ENCODE measurements at places on chromosomes 16 and 17.

GRCh38 chr17:64596439-64596838 lies 65.7 kb downstream of the SMURF2 start:
- DNase-seq, result no peak

DNA sequence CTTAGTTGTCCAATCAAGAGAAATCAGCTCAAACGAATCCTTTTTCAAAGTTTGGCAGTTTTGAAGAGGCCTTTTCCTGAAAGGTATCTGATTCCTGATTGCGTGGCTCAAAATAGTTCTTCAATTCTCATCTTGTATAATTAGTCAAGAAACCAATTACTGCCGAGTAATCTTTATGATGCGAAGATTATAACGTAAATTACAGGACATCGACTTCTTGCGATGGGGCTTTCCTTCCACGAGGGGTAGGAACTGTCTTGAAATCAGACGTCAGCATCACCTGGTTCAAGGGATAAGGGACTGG lies 644 bp upstream of the ARL2BP start:
- no peak for DNase-seq

DNA sequence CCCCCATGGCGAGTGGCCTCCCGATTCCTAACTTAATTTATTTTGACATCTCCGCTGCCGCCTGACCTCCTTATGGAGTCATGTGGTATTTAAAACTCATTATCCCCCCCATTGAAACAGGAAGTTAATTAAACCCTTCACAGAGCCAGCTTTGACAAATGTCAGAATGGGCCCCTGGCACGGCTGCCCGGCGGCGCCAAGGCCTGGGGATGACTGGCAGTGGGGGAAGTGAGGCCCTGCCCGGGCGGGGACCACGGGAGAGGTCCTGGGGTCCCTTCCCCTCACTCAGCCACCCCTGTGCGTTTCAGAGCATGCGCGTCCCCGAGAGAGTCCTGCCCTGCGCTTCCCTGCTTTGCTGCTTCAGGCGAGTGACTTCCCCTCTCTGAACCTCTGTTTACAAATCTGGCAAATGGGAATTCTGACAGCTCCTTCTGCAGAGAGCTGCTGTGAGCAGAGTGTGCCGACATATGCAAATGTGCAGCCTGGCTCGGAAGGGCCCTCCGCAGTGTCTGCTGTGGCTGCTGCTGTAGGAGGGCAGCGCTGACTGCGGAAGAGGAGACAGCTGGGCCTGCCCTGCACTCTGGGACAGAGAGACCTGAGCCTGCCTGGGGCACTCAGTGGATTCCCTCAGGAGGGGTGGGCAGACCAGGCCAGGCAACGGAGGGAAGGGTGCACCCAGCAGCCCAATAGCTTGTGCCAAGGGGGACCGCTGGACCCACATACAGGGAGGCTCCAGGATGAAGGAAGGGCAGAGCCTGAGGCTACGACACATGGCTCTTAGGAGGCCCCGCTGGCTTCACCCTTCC lies 4.4 kb upstream of the ZFPM1 start:
- no peak for DNase-seq

GRCh38 chr16:84062734-84063640 lies 20.4 kb upstream of the SLC38A8 start:
- DNase-seq, result peak; percentile 93

DNA sequence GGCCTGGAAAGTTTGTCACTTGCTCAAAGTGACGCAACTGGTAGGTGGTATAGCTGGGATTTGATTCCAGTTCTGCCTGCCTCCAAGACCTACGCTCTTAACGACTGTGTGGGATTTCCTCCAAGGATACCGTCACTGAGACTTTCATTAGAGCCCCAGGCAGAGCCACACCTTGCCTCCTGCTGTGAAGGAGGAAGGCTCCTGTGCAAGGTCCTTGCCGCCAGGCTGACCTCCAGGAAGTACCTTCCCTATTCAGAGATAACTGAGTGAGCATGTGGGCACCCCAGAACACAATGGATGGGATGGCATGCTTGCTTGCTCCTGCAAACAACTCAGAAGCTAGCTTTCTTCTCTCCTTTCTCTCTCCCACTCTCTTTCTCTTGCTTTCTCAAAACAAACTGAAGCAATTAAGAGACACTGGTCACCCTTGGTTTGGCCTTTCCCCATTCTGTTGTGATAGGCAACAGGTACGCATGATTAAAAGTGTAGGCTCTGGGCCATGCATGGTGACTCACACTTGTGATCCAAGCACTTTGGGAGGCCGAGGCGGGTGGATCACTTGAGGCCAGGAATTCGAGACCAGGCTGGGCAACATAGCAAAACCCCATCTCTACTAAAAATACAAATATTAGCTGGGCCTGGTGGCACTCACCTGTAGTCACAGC lies 30.7 kb downstream of the CACNG3 start:
- DNase-seq, result no peak

DNA sequence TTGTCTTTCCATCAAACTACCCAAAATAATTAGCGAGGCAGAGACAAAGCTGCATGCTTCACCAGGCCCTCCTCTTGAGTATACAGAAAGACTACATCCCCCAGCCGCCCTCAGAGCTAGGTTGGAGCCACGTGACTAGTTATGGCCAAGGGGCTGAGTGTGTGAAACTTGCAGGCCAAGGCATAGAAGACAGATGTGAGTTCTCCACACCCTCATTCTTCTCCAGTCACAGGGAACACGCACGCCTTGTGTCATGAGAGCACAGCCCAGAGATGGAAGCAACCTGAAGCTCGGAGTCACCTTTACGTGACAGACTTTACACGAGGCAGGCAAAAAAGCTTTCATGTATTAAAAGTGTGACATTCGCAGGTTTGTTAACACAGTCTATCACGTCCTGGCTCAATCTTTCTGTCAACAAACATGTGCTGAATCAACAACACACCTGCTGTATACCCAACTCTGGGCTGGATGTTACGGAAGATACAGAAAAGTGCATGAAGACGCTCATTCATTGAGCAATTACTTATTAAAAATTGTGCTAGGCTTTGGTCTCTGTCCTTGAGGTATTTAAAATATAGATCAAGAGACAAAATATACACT lies 38.3 kb downstream of the STX8 start:
- no peak for DNase-seq

- no peak for DNase-seq
These were observed 29.2 kb upstream of the LITAF start for GRCh38 chr16:11615748-11616447.

GRCh38 chr16:86037999-86038925 lies 139.3 kb downstream of the IRF8 start:
- peak; percentile 72 for DNase-seq

- no peak for DNase-seq
These were observed 19.4 kb downstream of the FAHD1 start for GRCh38 chr16:1846416-1846815.

DNA sequence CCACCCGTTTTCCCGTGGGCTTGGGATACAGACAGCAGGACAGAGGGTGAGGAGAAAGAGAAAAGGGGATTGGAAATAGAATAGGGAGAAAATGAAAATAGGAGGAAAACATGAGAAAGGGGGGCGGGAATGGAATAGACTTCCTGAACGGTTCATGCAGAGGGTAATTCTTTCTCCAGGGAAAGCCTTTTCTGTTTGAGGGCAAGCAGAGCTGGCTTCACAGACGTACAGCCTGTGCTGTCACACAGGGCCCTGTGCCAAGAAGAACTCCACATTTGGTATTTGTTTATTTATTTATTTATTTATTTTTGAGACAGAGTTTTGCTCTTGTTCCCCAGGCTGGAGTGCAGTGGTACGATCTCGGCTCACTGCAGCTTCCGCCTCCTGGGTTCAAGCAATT lies 12.0 kb downstream of the MILR1 start:
- DNase-seq, result no peak

- no peak for DNase-seq
These were observed 580 bp downstream of the BCAR1 start for GRCh38 chr16:75250809-75251279.

- DNase-seq, result no peak
These were observed 5.5 kb upstream of the PIEZO1 start for GRCh38 chr16:88790312-88791211.

DNA sequence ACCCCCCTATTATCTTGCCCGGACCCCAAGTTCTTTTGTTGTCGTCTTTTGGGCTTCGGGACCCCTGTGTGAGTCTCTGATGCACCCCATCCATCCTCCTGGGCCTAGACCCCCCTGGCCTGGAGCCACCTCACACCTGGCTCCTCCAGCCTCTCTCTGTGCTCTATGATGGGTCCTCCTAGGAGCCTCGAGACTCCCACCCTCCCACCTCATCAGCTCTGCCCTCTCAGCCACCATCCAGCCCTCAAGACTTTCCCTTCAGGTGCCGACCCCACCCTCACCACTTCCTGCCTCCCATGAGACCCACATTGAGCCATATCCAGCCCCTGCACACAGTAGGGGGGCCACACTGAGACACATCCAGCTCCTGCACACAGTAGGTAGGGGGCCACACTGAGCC lies 8.7 kb upstream of the ATP2A3 start:
- DNase-seq, result no peak

DNA sequence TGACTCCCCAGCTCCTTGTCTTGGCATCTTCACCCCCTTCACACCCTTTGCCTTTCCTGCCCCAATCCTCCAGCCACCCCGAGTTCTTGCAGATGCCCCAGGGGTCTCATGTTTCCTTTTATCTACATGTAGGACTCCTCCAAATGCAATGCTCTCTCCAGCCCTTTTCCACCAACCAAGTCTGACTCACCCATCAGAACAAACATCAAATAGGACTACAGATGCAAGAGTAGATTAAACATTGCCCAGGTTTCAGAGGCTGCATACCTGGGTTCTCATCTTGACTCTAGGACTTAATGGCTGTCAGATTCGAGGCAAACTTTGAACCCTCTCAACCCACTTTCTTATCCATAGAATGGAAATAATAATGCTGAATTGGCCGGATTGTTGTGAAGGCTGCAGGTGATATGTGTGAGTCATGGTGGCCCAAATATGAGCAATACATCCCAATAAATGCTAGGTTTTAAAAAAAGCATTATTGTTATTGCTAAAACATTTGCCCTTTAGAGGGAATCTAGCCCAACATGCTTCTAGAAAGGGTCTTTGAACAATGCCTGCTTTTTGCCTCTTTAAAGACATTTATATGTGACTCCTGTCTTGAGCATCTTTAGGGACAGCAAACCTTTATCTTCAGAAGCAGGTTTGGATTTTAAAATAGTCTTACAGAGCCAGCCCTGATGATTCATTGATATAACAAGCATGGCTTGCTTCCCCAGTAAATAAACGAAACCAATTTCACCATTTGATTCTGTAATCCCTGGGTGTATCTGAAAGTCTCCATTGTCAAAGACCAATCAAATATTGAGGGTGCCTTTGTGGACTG lies 310.1 kb downstream of the FOXL1 start:
- no peak for DNase-seq

DNA sequence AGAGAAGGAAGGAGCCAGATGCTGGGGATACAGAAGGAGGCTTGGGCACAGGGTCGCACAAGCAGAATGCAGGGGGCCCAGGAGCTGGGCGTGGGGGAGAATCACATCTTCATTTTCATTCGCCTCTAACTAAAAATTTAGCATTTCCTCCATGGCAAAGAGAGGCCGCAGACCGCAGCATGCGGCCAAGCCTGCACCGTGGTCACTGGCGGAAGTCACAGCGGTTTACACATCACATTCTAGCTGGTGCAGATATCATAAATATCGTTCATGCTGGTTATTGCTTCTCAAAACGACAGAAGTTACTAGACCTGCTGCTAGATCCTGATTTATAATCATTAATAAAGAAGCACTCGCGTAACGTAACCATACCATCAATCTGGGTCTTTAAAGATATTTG lies 162.0 kb downstream of the NTN1 start:
- no peak for DNase-seq

GRCh38 chr16:495127-495748 lies 32.3 kb upstream of the CAPN15 start:
- no peak for DNase-seq

DNA sequence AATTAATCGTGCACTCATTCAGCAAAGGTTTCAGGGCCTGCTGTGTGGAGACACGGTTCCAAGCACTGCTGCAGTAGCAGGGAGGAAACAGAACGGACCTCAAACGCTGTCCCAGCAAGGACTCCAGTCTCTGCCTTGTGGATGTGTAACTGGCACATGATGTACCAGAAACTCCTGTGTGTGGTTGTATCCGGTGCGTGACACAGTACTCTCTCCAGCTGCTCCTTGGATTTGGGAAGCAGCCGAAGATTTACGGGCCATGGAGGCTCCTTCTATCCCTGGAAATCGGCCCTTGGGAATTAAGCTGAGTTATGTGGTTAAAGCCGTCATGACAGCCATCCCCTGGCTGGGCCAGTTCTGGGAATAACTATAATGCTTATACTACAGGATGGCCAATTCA lies 8.5 kb upstream of the ANKRD11 start:
- DNase-seq, result no peak

- no peak for DNase-seq
These were observed 5.8 kb upstream of the ADGRG1 start for GRCh38 chr16:57622361-57623250.

- no peak for DNase-seq
These were observed 4.3 kb upstream of the ADGRG1 start for GRCh38 chr16:57624044-57624688.

DNA sequence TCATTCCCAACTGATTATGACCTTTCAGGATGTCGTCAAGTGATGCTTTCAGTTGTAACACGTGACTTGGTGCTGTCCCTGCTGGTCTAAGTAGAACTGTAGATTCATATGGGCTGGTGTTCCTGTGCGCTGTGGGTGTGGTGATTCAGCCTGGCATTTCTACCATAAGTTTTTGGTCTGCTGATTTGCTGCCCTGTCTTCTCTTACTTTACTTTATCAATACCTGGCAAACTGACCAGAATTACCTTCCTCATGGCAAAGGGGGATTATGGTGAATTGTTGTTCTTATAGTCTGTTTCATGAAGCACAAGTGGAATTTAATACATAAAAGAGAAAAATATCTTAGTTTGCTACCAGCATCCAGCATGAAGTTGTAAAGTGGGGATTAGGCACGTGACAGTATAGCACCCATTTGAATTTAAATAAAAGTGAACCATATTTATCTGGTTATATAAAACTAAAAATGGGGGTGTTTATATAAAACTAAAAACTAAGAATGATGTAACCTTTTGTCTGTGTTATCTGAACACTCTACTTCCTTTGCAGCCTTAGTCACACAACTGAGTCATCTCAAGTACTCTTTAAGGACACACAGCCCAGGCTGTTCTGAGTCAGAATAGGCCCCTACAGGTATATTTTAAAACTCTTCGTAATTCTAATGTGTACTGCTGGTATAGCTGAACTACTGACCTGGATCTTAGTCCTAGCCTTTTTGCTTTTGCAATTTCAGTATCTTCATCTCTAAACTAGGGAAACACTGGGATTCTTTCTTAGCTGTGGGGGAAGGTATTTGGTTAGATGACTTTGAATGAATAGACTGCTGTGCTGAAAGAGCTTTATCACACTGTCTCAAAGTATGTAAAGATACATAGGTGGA lies 28.3 kb downstream of the TTC19 start:
- no peak for DNase-seq

- no peak for DNase-seq
These were observed 454.8 kb upstream of the CDH11 start for GRCh38 chr16:65576631-65577030.

Data from mesenteric fat pad (tissue), 1 donor.